Dorsolateral prefrontal cortex (tissue), 122 donors: ENCODE measurements at places on chromosomes 5 and 9.

DNA sequence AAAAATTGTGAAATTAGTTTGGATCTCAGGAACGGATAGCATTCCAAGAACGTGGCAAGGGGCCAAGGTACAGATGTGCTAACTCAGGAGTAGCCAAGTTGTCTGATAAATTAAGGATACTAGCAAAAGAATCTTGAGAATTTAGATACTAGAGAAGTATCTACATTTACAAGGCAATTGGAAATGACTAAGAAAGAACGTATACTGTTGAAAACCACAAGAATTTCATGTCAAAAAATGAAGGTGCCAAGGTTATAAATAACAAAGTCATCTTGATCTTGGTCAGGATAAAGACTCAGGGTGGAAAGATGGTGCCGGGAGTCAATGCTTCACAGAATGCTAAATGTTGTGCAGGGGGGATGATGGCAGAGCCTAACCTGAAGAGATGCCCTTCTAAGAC is 19.2 kb downstream of the CAPSL start:
- DNase-seq = no peak

- no peak for DNase-seq
These were observed 48.3 kb downstream of the FAM78A start for GRCh38 chr9:131227959-131228460.

- no peak for DNase-seq
These were observed 87.4 kb downstream of the THBS4 start for GRCh38 chr5:80122579-80122978.

GRCh38 chr9:14515049-14515448 is 178.2 kb downstream of the ZDHHC21 start:
- no peak for DNase-seq

- no peak for DNase-seq
These were observed 172.8 kb downstream of the APBA1 start for GRCh38 chr9:69499407-69499806.

DNA sequence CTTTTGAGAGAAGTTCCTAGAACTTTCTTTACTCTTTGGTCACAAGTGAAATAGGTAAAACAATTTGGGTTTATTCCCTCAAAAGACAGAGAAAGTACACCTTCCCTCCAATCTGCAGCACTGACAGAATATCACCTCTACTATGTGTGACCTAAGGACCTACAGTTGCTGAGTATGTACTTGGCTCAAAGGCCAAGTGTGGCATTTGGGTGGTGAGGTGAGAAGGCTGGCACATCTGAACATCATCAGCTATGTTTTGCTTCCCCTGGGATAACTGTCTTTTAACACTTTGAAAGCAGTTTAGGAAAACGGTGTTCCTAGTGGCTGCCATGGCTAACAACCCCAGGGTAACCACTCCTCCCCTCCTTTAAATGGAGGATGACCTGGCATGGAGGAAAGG is 17.6 kb downstream of the MIER3 start:
- no peak for DNase-seq

GRCh38 chr5:78649211-78649695 is 681 bp upstream of the LHFPL2 start:
- DNase-seq = no peak

DNA sequence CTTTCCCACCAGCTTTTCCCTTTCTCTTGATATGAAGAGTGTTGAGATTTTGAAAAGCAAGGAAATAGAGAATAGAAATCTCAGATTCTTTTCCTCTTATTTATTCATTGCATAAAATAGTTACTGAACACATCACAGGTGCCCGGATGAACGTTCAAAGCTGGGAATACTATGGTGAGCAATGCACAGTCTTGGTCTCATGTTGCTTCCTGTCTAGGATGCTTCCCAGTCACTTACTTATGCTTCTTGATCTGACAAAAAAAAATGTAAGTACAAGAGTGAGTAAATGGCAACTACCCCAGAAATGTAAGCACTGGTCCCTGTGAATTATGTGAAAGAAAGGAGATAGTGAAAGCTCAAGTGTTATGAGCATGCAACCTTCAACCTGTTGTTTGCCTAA is 153.5 kb upstream of the S1PR3 start:
- no peak for DNase-seq

- DNase-seq = no peak
These were observed 215.7 kb downstream of the PAX5 start for GRCh38 chr9:36818242-36818938.
